ENCODE measurements at places on chromosomes 1 and 21.

GRCh38 chr1:183983371-183984105, 54.0 kb downstream of the COLGALT2 start:
- no peak for DNase-seq

DNA sequence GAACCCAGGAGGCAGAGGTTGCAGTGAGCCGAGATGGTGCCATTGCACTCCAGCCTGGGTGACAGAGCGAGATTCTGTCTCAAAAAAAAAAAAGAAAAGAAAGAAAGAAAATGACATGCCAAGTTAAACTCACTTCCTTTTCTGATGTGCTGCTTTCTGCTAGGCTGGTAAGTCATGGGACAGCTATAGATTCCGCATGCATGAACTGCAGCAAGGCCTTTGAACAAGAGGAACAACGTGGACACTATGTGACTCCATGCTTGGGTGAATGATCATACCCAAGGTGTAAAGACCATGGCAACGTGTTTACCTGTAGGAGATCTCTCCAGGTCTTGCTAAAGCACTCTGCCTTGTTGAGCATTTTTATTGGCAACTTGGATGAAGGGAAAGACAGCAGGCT, 10.3 kb upstream of the TTF2 start:
- DNase-seq, result no peak

DNA sequence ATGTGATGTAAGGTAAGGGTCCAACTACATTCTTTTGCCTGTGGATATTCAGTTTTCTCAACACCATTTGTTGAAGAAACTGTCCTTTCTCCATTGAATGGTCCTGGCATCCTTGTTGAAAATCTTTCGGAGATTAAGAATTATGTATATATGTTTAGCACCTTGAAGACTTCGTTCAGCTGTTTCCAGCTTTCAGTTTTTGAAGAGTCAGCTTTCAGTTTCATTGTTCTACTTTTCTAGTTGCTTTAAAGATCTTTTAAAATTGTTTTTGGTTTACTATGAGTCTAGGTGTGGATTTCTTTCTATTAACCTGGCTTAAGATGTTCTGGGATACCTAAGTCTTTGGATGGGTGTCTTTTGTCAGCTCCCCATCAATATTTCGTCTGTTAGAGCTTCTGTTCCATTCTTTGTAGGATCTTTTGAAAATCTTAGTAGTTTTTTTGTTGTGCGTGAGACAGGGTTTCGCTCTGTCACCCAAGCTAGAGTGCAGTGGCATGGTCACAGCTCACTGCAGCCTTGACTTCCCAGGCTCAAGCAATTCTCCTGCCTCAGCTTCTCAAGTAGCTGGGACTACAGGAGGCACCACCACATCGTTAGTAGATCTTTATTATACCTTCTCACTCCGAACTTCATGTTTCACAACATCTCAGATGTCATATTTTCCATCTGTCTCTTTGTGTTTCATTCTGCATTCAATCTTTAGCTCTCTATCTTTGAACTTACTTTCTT, 353.5 kb upstream of the B3GALT2 start:
- no peak for DNase-seq

- DNase-seq, result no peak
Measured at GRCh38 chr1:106962591-106962990, 93.9 kb upstream of the PRMT6 start.

GRCh38 chr21:44989537-44989886, 49.7 kb downstream of the SLX9 start:
- DNase-seq, result no peak

DNA sequence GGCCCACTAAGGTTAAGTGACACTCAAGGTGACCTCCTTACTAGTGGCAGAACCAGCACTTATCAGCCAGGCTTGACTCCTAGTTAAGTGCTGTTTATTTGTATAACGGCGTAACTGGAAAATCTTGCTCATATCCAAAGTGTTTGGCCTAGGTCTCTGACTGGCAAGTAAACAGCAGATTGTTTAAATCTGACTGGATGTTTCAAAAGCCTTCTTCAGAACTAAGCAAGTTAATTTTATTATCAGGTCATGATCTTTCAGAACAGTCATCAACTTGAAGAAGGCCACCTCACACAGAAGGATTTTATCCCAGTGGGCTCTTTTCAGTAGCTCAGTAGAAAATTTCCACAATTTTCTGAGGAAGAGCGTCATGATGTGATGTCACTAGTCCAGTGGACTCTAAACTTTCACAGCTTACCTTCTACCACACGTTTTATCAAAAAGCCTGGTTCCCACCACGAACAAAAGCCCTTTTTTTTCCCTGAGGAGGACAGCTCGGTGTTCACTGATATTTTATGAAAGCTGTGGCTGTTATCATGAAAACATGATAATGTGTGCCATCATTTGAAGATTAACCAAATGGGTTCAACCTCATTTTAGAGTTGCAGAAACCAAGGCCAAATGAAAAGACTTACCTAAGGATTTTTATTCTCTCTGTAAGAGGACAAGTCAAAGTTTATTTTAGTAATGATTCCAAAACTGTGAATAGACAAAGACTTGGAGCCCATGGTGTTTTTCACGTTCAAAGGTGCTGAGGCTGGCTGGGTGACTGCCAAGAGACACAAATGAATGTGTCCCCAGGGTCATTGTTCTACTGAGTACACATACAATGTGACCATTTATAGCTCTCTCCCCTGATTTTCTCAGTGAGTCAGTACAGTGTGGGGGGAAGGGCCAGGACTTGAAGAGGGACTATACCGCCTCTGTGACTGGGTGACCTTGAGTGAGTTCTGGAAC, 9.1 kb downstream of the SGIP1 start:
- DNase-seq, result no peak

All from stimulated activated CD4-positive, alpha-beta T cell treated with anti-CD3 and anti-CD28 coated beads, Interleukin-1b, Interleukin-23, amount 100 ng/mL, for 4 hours (primary cell).